ENCODE measurements at places on chromosomes 3 and 15.

DNA sequence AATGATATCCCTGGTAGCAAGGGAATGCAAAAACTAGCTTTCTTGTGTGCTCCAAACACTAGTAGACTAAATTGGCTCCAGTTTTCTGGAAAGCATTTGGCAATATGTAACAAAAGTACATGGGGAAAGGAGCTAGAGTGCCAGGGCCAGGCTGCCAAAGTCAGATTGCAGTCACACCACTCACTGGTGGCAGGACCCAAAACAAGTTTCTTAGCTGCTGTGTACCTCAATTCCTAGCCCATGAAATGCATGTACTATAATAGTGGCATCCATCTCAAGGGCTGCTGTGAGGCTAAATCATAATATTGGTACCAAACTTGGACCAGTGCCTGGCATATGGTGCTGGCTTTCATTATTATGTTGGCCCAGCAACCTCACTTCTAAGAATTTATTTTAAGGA is 49.3 kb downstream of the CLDN18 start:
- no peak for DNase-seq

DNA sequence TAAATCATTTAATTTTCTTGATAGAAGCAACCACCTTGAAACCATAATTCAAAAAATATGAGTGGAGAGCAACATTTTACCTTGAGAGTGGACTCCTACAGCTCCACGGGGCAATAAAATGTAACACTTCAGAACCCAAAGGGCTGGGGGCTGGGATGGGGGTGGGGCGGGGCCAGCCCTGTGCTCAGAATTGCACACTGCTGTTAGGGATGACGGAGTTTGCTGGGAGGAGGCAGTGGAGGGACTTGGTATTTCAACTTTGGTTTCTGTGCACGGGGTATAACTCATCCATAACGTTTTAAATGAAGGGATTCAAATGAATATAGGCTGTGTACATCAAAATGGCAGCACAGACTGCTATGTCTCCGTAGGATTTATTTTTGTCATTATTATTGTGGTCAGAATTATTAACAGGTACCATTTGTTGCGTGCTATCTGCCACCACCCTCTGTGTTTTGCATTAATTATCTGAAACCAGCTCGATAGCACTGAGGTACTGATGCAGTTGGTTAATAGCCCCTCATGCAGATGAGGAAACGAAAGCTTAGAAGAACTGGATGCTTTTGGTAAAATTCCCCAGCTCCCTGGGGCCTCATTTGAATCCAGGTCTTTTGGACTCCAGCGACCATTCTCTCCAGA is 29.4 kb upstream of the WNT5A start:
- no peak for DNase-seq

DNA sequence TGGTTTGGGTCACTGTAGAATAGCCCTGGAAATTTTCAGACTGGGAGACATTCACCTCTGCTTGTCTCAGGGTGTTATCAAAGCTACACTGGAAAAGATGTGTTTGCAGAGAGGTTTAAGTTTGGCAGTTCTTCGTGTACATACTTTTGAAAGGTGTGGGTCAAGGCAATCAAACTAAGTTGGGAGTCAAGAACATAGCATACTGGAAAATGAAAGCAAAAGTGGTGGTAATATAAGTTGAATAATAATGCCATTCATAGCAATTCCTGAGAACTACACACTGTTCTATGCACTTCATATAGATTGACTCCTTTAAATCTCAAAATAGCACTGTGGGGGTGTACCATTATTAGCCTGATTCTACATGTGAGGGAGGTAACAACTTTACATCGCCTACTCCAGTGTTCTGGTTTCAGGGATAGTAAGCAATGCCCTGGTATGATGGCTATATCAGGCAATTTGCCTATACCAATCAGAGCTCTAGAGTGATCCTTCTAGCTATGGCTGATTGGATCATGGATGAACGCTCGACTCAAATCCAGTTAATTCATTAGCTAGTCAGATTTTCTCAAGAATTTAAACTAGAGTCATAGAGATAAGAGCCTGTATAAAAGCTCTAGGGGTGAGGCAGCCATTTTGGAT is 44.6 kb upstream of the RASGRP1 start:
- no peak for DNase-seq

DNA sequence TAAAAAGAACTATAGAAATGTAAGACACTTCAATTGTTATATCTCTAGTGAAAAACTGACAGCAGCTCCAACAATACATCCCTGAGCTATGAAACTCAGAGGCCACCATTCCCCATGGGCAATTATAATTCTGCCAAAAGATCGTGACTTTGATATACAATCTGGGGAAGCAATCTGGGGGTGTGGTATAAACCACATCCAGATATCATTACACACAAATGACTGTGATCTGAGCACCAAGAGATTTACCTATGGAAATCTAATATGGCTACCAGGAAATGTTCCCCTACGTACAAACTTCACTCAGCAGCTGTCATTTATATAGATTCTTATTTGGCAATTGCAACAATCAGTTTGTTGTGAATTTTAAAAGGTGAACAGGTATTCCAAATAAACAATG is 110.3 kb downstream of the FRMD5 start:
- DNase-seq: no peak

DNA sequence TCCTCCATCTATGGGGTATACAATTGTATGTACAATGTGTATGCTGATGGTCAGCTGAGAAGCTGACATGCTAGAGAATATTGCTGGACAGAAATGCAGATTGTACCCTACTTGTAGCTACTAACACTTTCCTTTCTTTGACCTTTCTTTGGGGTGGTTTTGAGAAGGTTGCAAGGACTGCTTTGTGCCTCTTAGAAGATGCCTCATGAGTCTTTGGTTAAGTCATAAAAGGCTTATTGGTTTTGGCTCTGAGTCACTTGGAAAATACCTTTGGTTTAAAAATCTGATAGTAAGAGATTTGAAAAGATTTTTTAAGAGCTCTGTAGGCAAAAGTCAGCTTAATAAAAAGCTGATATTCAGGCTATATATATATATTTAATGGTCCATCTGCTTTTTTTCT is 71.5 kb downstream of the ZMAT3 start:
- DNase-seq: no peak

DNA sequence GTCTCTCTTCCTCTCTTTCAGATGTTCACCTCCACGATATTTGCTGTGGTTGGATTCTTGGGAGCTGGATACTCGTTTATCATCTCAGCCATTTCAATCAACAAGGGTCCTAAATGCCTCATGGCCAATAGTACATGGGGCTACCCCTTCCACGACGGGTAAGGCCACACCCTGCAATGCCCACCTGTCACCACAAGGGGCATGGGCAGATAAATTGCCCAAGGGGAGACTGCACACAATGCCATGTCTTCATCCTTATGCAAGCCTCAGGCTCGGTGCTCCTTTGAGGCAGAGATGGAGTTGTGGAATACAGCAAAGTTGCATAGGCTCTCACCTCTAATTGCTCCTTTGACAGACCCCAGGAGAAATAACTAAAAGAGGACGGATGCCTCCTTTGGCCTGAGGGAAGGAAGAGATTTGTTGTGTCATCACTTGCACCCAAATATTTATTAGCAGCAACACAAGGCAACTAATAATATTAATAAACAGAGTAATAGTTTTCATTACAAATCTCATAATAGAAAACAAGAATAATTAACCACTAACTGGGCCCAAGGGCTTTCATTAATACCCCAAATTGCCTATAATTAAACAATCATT is 13.2 kb downstream of the TM4SF4 start:
- peak; percentile 51 for DNase-seq

DNA sequence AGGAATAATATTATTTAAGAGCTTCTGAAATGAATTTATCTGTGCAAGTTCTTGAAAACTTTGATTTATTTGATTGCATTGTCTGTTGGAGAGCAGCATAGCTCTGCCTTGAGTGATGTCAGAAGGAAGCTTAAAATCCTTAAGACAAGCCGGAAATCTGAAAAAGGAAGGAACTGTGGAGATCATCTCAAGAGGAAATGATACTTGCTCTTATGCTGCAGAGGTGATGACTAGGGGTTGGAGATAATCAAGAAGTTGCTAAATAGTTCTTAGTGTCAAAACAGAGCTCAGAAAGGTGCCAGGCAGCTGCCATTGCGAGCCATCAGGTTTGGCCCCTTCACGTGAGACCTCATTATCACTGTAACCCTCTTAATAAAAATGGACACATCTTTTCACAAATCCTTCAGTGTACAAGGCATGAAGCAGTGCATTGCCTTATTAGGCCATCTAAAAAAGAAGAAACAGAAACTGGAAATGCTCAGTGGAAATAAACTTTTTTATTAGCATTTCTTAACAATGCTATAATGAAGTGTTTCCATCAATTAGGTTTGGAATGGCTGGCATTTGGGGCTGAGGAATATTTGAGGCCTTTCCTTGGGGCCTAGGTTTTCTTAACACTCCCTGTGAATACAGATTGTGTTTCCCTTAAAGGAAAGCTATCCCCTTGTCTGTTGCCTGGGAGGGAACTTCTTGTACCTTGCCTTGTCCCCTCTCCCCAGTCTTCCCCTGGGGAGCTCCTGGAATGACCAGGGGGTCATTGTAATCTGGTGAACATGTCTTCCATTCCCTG is 34.5 kb upstream of the VILL start:
- DNase-seq: no peak
